Right renal cortex interstitium (tissue), 3 donors: ENCODE measurements at places on chromosomes 1 and 21.
A peak's percentile ranks its signal among the peaks of the same experiment; 100 is the strongest.

GRCh38 chr1:9038338-9038650 lies 12.1 kb upstream of the SLC2A7 start:
- DNase-seq = no peak

- no peak for DNase-seq
Measured at GRCh38 chr1:36534711-36535412, 52.1 kb upstream of the CSF3R start.

DNA sequence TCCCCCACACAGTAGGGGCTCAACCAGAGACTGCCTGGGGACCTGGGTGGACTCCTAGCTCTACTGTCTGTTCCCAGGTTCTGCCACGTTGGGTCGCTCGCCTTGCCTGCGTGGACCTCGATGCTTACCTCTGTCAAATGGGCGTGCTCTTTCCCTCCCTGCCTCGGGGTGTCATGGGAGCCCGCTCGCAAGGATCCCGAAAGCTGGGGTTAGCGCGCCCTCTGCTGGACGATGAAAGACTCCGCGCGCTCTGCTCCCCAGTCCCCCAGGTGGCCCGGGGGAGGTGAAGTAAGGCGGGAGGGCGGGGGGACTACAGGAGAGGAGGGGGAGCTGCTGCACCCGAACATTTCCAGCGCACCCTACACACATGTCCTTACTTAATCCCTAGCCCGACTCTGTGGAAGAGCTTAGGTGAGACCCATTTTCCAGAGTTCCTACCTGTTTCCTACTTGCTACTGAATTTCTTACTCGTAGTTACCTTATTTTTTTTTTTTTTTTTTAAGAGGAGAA lies 2.3 kb upstream of the BSND start:
- peak; percentile 31 for DNase-seq

- DNase-seq = no peak
Measured at GRCh38 chr1:173415490-173415889, 61.6 kb upstream of the PRDX6 start.

DNA sequence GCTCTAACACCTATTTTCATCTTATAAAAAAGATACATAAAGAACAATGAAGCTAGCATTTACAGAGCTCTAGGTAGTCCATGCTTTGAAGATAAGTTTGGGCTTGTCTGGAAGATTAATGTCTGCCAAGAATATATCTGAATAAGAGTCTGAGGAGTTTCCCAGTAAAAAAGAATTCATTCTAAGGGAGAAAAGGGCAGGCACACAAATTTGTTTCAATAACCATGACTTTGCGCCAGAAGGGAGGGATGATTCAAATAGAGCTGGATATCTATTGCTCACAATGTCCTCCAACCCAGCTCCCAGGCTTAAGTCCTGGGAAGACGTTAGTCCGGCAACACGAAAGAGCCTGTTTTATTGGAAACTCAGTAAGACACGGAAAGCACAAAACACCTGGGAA lies 9.7 kb upstream of the TTLL7 start:
- DNase-seq = no peak

DNA sequence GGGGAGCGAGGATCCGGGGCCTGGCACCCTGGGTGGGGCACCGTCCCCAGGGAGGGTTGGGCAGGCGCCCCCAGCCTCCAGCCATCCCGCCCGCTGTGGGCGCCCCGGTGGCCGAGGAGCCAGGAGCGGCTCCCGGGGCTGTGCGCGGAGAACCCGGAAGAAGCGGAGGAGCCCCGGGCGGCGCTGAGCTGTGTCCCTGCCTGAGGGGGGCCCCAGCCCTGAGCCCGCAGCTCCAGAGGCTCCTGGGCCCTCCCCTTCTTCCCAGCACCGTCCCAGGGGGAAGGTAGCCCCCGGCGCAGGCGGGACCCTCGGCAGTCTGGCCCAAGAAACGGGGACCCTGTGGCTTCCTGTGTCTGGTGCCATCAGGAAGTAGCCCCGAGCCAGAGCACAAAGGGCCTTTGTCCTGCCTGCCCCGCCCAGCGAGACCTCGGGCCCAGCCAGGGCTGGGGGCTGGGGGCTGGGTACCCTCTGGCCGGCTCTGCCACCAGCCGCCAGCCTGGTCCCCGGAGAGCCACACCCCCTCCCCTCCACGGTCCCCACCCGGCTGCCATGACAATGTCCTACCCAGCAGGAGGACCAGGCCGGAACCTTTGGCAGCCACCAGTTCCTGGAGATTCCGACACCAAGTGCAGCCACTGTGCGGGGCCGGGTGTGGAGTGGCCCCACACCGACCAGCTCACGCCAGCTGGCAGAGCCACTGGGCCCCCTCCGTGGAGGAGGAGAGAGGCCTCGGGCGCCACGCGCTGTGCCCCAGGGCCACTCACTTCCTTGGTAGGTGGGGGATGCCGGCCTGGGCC lies 15.6 kb upstream of the TTLL10 start:
- DNase-seq = no peak

DNA sequence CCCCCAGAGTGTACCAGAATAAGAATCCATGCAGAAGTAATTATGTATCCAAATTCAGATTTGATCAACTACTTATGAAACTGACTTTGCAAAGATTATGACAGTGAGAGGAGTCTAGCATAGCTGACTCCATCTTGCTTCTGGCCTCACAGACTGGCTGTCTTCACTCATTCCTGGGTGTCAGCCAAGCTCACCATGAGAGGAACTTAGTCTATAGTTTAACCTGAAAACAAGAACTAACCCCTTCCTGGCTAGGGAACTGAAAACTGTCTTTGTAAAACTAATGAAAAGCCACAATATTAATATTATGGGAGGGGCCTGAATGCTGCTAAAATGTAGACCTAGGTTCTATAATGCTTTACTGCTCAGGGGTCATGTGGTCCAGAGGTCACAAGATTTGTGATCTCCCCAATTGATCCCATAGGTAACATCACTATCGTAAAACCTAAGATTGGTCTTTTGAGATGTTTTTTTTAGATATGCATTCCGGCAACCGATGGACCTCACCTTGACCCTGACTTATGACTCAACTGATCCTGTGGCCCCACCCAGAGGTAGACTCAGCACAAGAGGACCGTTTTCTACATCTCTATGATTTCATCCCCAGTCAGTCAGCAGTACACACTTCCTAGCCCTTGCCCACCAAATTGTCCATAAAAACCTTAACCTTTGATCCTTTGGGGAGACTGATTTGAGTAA lies 55.2 kb downstream of the ATP1B1 start:
- DNase-seq = no peak

GRCh38 chr1:201708085-201708512 lies 120.9 kb upstream of the IPO9 start:
- no peak for DNase-seq

DNA sequence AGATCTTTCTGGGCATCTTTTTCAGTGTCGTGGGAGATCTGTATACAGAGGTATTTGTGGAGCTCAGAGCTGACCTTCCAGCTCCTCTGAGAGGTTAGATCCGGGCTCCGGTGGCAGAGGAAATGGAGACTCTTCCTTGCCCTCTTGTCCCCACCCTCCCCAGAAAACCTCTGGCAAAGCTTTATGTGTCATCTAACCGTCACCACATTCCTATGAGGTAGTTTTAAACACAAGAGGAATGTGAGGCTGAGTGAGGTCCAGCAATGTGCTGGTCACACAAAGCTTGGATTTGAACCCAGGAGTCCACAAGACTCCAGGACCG lies 1.2 kb downstream of the CD160 start:
- no peak for DNase-seq

DNA sequence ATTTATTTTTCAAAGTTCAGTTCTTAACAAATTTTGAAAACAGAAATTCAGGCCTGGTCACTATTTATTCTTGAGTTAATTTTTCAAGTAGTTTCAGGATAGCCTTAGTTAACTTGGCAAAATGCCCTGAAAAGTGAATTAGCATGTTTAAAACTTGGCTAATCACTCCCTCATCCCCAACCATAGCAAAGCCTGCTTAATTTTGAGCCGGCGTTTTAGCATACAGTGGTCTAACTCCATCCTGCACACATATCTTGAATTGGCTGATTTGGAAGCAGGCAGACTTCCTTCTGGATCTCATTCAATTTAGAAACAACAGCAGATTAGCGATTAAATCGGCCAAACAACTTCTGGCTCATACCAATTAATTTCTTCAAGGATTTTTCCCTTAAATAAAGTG lies 439.2 kb downstream of the PTBP2 start:
- DNase-seq = no peak
